AML-193 (cell line): ENCODE measurements at places on chromosomes 6 and 20.

- DNase-seq, result peak; percentile 55
Measured at GRCh38 chr6:82040405-82041221, 206.9 kb downstream of the IBTK start.

- no peak for DNase-seq
Measured at GRCh38 chr6:127079681-127080080, 38.8 kb upstream of the RSPO3 start.

GRCh38 chr6:132961610-132962009 is 147.2 kb downstream of the RPS12 start:
- DNase-seq, result peak; percentile 11

GRCh38 chr6:143746202-143747119 is 68.7 kb downstream of the PHACTR2 start:
- no peak for DNase-seq

- DNase-seq, result no peak
Measured at GRCh38 chr6:63790334-63790733, 154.7 kb downstream of the PHF3 start.

DNA sequence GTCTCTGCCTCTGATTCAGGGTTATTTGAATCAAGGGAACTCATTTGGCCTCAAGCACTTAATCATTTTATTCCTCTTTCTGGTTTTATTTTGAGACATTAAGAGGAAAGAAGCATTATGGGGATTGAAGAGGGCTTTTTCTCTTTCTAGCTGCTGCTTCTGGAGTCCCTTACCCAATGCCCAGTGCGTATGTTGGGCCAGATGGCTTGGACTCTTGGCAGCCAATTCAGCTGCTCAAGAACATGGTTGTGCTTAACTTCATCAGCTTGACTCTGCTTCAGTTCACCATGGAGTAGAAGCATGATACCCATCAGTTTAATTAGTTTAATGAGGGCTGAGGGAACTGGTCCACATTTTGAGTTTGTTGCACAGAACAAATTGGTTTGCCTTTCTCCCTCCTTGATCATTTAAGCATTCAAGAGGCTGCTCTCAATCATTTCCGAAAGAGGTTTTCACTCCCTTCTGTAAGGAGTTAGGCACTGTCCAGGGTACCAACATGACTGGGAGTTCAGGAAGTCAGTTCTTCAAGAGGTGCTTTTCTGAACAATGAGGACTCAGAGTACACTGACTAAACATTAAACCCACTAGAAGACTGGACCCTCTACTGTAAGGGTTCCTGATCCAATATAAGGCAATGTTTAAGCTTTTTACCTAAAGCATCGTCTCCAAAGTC is 14.6 kb downstream of the PDYN start:
- no peak for DNase-seq
